ENCODE measurements at places on chromosomes 12 and 14. TPM values are rescaled to one million over a fixed set of nuclear protein-coding genes. Genes with fewer than 3 reads are reported as not detected.

C12orf56 gene
- not detected for total RNA-seq

CD163L1 gene
- 7.6 TPM for total RNA-seq

PLCZ1 gene
- total RNA-seq: 0.73 TPM

OR4E2 gene
- total RNA-seq: not detected

- DNase-seq: no peak
Measured at GRCh38 chr14:82180139-82180538, 646.5 kb upstream of the SEL1L start.

DNA sequence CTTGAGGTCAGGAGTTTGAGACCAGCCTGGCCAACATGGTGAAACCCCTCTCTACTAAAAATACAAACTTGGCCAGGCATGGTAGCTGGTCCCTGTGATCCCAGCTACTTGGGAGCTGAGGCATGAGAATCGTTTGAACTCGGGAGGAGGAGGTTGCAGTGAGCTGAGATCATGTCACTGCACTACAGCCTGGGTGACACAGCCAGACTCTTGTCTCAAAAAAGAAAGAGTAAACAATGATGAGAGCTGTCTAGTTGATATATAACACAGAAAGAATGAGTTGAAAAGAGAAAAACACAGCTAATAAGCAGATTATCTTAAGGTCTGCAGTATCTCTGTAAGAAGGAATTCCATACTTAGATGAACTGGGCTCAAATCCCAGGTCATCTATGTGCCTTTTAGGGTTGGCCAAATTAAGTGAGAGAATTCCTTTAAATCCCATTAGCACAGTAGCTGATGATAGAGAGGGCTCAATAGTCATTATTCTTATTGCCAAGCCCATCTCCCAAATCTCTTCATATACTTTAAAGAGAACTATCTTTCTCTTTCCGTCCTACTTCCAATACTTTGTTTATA, 31.1 kb upstream of the STRAP start:
- no peak for DNase-seq
